Kidney capillary endothelial cell (primary cell): ENCODE measurements at places on chromosomes 3 and 15.

- DNase-seq, result no peak
These were observed 260.6 kb downstream of the ARRDC4 start for GRCh38 chr15:98221144-98221543.

- DNase-seq, result no peak
These were observed 11.7 kb upstream of the GNAT1 start for GRCh38 chr3:50179710-50180109.

DNA sequence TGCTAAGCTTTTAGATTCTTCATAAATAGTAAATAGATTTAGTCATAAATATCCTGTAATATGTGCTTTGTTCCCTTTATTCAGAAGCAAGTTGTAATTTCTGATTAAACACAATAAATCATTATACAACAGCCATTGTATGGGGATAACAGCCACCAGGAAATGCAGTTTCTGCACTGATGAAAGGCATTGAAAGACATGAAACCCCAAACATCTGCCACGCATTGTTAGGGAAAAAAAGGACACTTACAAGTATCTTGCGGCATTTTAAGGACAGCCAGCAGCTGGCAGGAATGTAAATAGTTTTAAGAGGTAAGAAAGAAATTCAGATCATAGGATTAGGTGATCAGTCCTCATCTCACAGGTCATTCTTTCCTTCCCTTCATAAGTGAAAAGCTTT is 801.1 kb upstream of the LMCD1 start:
- no peak for DNase-seq

GRCh38 chr15:57611938-57612337 is 20.2 kb downstream of the MYZAP start:
- DNase-seq, result no peak

GRCh38 chr3:50924638-50925037 is 249.9 kb downstream of the DOCK3 start:
- no peak for DNase-seq

- DNase-seq, result no peak
These were observed 92.1 kb downstream of the ASB7 start for GRCh38 chr15:100694381-100695021.

DNA sequence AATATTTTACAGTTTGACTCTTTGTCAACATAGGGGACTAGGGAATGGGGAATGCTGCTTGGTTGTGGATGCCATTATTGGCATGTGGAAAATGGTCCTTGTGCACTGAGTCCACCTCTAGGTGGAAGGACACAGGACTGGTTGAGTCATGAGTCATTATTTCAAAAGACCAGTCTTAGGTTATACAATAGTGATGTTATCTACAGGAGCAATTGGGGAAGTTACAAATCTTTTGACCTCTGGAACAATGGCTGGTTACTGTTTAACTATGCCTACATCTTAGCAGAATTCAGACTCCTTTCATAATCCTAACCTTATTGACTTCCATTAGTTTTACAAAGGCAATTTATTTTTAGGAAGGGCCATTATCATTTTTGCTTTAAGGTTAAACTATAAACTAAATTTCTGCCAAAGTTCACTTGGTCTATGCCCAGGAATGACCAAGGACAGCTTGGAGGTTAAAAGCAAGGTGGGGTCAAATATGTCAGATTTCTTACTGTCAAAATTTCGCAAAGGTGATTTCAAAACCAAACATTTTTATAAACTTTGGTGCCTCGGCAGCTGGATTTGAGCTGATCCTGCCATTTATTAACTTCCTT is 11.8 kb upstream of the CCR8 start:
- peak; percentile 9 for DNase-seq

DNA sequence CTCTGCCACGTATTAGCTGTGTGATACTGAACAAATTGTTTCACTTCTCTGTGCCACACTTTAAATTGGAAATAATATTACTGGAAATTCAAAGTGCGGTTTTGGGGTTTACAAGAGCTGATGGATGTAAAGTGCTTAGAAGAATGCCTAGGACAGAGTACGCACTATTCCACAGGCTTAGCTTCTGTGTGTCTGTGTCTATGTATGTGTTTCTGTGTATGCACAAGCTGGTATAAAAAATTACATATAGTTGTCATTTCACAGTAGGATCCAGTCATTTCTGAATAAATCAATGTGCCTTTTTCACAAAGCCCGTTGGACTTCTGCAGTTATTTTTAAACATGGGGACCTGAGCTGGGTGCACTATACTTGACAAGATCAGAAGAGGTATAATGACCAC is 370.4 kb downstream of the TUSC7 start:
- DNase-seq, result no peak

- no peak for DNase-seq
These were observed 268.0 kb downstream of the EPHA3 start for GRCh38 chr3:89375451-89375850.

GRCh38 chr3:11247362-11247761 is 24.8 kb upstream of the ATG7 start:
- no peak for DNase-seq

GRCh38 chr3:52225452-52226228 is at the start of gene TLR9:
TSS of gene TLR9 (minus strand) at chr3:52225645. CDS start at chr3:52225529, 116 bp downstream.
- no peak for DNase-seq

- DNase-seq, result no peak
These were observed 65.0 kb upstream of the DAZL start for GRCh38 chr3:16670191-16670590.

DNA sequence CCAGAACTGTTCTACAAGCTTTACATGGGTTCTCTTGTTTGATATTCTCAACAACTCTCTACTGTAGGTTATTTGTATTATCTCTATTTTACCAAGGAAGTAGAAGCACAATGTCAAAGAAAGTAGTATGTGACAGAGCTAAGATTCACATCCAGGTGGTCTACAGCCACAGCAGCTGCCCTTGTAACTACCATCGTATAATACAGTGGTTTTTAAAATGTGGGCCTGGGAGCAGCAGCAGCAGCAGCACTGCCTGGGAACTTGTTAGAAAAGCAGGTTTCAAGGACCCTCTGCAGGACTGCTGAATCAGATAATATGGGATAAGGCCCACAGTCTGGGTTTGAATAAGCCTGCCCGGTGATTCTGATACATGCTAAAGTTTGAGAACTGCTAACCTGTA is 357.1 kb upstream of the SATB1 start:
- no peak for DNase-seq

- DNase-seq, result no peak
These were observed 291.0 kb downstream of the PLOD2 start for GRCh38 chr3:145869958-145870357.

DNA sequence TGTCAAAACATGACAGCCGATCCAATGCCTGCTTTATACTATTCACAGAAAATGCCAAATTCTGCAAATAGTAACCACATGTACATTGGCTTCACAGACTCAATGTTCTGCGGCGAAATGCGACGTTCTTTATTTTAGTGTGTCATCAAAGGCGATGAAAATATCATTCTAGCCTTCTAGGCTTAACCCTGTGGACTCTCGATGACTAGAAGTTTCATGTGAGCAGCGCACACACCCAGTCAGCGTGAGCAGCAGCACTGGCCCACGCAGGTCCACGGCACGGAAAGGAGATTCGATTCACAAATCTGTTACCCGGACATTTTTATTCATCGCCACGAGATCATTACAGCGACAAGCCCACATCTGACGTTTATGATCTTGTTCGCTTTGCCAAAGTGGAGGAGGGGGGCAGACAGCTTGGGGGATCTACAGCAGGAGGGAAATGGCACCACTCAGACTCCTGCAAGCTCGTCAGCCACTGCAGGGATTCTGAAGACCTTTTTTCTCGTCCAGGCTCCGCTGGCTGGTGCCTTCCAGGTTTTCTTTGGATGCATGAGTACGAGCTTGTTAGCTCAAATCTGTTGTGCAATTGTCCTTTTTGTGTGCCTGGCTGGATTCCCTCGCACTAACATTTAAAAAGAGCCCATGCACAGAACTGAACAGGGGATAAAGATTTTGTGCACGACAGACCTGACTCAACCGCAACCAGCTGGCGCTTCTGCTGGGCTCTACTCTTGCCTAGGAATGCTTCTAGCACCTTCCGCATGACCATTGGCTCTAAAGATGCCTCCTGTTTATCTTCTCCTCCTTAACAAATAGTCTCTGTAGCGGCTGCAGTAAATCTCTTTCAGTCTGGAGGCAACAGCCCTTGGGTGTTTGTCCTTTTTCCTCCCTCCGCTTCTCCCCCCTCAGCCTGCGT is 938.4 kb downstream of the MCTP2 start:
- DNase-seq, result no peak

DNA sequence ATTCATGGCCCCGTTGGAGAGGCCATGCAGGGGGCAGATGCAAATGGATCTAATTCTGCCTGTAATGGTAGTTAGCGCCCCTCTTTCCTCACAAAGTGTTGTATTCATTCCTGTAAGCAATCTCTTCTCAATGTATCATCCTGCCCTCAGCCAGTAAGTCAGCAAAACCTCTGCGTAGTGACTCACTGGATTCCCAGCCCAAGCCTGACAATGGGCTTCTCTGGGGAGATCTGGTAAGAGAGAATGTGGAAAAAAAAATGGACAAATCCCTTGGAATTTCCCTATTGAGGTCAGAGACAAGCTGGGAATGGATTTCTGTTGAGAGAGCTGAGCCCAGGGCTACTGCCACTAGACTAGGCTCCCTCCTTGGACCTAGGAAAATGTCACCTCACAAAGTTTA is 25.4 kb downstream of the ADPGK start:
- DNase-seq, result peak; percentile 45

GRCh38 chr3:123380261-123380660 is 68.6 kb downstream of the ADCY5 start:
- no peak for DNase-seq

GRCh38 chr15:24696201-24696600 is 20.6 kb downstream of the NPAP1 start:
- no peak for DNase-seq

GRCh38 chr3:66107855-66108254 is 69.1 kb upstream of the MAGI1 start:
- DNase-seq, result no peak

- no peak for DNase-seq
These were observed 22.0 kb upstream of the MUC20 start for GRCh38 chr3:195698647-195699387.

GRCh38 chr3:98048586-98048985 is 13.5 kb upstream of the GABRR3 start:
- no peak for DNase-seq

DNA sequence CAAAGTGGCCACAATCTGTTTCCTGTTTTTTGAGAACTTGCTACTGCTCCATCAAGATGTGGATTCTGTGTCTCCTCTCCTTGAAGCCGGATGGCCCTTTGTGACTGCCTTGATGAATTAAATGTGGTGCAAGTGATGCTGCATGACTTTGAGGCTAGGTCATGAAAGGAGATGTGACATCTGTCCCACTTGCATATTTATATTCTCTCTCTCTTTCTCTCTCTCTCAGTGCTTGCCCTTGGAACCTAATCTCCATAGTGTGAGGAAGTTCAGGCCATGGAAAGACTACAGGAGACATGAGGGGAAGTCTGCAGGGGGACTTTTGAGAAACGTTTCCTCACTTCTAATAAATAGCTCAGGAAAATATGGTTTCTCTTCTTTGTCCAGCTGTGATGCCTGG is 50.0 kb upstream of the ADPGK start:
- DNase-seq, result no peak

- DNase-seq, result no peak
These were observed 51.7 kb downstream of the PHLDB2 start for GRCh38 chr3:111910806-111911205.

DNA sequence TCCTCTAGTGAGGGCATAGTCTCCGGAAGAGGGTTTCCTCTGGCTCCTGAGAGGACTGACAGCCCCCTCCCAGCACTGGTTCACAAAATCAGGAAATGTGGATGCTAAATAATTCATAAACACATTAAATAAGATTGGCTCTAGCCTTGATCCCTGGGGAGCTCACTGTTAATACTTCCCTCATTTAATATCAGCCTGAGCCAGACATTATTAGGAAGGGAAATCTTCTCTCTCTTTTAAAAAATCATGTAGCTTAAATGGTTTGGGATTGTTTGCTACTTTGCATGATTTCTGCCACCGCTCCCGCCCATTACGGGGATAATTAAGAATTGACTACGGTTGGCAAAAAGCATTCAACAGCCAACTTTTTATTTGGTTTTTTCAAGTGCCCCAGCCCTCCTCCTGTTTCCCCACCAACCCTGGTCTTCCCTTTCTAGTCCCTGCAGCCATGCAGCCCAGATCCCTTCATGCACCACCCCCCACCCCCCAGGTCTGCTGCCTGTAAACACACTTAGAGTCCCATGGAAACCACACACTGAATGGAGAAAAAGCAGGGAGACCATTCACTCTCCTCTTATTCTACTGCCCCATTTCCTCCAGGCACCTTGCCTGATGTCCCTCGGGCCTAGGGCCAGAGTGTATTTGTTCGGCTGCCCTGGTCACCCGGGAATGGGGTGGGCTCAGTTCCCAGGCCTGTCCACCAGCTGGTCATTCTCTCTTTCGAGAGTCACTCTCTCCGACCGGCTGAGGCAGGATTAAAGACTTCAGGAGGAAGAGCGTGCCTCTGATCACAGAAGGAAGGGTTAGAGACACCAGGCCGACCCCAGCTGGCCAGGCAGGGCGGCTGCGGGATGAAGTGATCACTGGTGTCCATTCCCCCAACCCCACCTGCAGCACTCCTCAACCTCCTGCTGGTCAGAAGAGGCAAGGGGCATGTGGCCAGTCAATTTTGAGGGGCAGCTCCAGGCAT is 45.1 kb downstream of the SEMA5B start:
- DNase-seq, result no peak

DNA sequence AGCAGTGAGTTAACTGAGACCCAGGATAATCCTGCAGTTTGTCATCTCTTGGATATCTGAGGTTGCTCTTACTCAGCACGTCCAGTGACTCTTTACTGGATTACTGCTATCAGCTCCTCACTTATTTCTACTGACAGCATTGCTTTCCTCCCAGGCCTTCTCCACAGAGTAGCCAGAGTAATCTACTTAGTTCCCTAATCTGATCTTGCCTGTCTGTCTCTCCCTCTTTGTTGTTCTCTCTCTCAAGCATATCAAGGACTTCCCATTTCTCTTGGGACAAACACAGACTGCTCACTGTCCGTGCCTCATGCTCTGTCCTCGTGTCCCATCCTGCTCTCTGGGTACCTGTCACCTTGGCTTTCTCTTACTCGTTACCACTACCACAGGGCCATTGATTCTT is 376.2 kb downstream of the FEZF2 start:
- no peak for DNase-seq

DNA sequence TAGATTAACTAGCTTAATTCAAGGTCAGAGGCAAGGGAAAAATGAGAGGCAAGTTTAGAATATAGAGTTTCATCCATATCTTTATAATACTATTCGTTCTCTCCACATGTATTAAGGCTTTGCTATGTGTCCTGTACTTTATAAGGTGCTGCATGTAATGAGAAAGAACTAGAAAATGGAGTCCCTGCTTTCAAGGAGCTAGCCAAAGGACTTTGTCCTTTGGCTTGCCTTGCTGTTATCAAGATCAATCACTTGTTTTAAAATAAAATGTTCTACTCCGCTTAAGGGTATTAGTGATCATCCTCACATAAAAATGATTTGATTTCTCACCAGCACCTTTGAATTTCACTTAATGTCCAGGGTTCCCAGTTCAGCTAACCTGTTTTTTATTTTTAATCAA is 470.9 kb downstream of the WDR72 start:
- no peak for DNase-seq

DNA sequence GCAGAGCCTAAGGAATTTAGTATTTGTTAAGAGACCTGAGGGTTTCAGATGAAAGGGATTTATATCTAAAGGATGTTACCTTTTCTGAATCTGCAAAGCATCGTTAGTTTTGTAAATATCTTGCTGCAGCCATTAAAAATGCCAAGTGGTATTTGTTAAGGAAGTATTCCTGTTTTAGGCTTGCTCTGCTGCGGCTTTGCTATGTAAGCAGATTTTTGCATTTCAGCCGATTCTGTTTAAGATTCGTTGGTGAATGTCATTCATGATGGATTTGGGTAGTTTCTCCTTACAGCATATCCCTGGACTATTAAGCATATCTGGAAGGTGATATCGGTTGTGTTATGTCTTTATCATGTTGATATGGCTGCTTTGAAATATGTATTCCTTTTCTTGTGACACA is 1.0 kb downstream of the USP8 start:
- DNase-seq, result no peak
